ENCODE measurements at places on chromosomes 3 and 15. TPM values are rescaled to one million over a fixed set of nuclear protein-coding genes. Genes with fewer than 3 reads are reported as not detected.

PLOD2 gene
- total RNA-seq, result 2.2 TPM

DNA sequence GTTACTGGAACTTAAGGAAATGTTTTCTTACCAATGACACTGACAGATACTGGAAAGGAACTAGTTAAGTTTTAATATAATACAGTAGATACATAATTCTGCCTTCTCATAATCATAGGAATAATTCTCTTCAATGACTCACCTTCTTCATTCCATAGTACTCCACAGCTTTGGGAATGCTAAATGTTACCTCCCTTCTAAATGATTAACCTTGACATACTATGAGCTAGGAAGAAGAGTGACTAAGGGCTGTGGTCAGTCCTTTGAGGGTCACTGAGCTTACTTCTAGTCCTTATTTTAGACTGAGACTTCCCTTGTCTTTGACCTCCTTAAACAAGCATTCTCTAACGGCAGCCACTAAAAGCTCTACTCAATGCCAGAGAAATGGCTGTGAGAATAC is 69.6 kb upstream of the PPIB start:
- H3K36me3 ChIP-seq, result peaks cover 12% of the 10 kb centered on the region
- no peak for DNase-seq
- no peaks in the 10 kb centered on the region for H3K27me3 ChIP-seq
- H3K4me3 ChIP-seq, result no peak overlapping the region
- H3K4me1 ChIP-seq, result peaks cover 25% of the 10 kb centered on the region

DNA sequence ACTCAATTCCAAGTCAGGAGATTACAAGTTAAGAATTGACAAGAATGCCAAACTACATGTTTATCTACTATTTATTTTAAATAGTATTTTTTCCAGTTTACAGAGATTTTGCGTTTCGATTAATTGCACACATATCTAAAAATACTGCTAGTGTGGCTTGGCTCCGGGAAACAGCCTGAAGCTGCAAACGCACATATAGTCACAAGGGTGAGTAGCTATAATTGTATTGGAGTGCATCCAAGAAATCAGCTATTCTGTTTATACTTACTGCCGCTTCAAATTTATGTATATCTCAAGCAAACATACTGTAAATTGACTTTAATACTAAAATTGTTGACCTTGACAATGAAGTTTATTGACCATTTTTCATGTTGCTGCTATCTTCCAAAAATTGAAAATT is 77.0 kb upstream of the PLSCR5 start:
- H3K27ac ChIP-seq, result no peak overlapping the region
- H3K4me1 ChIP-seq, result no peaks in the 10 kb centered on the region
- no peaks in the 10 kb centered on the region for H3K27me3 ChIP-seq
- DNase-seq, result no peak
- no peaks in the 10 kb centered on the region for H3K36me3 ChIP-seq
- no peak overlapping the region for H3K4me3 ChIP-seq

DNA sequence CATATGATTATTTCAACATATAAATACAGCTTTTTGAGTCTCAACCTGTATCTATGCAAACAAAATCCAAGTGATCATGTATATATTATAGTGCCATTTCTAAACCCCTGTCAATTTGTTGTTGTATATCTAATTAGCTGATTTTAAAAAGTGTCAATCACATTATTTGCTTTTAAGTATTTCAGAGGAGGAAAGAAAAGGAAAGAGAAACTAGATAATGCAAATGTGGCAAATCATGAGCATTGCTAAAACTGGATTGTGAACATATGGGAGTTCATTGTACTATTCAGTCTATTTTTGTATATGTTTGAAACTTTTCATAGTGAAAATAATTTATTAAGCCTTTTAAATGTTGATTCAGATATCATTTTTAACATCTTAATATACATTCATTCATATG is 190.7 kb downstream of the ZIC4 start:
- H3K4me3 ChIP-seq, result no peak overlapping the region
- no peak overlapping the region for H3K27ac ChIP-seq
- H3K36me3 ChIP-seq, result no peaks in the 10 kb centered on the region
- H3K27me3 ChIP-seq, result no peaks in the 10 kb centered on the region
- DNase-seq, result no peak

- peaks cover 17% of the 10 kb centered on the region for H3K27me3 ChIP-seq
- H3K36me3 ChIP-seq, result no peaks in the 10 kb centered on the region
- peaks cover 17% of the 10 kb centered on the region for H3K4me1 ChIP-seq
Observed at GRCh38 chr3:107938143-107938542, 152.7 kb downstream of the CD47 start.

- no peak overlapping the region for H3K27ac ChIP-seq
- DNase-seq, result no peak
- H3K4me3 ChIP-seq, result no peak overlapping the region
Observed at GRCh38 chr15:80179025-80179759, 26.4 kb downstream of the FAH start.
